ENCODE measurements at places on chromosomes 6 and 20.

GRCh38 chr20:54085910-54086309, 15.5 kb upstream of the BCAS1 start:
- DNase-seq: no peak

DNA sequence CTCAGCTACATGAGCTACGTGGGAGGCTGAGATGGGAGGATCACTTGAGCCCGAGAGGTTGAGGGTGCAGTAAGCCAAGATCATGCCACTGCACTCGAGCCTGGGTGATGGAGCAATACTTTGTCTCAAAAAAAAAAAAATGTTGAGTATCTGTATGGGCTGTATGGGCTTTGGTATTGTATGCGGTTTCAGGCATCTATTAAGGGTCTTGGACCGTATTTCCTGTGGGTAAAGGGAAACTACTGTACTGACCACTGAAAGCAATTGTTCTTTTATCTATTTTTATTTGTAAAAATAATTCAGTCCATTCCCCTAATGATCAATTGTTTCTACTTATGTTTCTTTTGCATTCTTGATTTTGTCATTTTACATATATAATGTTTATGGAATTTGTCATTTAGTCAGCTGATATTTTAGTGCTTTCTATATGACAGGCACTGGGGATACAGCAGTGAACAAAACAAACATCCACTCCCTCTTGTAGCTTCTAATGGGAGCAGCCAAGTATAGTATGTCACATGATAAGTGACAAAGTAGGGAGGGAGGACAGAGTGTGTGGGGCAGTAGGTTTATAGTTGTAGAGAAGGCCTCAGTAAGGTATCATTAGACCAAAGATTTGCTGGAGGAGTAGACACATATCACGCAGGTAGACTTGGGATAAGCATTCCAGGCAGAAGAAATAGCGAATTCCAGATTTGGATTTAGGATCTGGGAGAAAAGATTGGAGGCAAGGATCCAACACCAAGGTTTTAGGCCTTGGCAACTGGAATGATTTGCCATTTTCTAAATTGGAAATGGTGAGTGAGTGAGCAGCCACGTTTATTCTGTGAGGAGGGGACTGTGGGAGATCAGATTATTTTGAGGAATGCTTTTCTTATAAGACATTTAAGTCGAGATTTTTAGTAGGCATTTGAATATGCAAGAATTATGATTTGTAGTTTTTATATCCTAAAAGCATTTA, 6.0 kb downstream of the PCMT1 start:
- no peak for DNase-seq

- DNase-seq: no peak
Measured at GRCh38 chr6:33803571-33804053, at the start of gene MLN. Gene MLN (minus strand): TSS chr6:33804003. CDS start chr6:33801163, 2,840 bp downstream.

- no peak for DNase-seq
Measured at GRCh38 chr6:98635191-98635590, 199.2 kb upstream of the POU3F2 start.

GRCh38 chr6:166318227-166318626, 10.0 kb upstream of the PRR18 start:
- DNase-seq: no peak

GRCh38 chr20:44662261-44662660, 10.8 kb upstream of the ADA start:
- DNase-seq: no peak

GRCh38 chr6:2931970-2932748, 29.1 kb upstream of the SERPINB9 start:
- DNase-seq: peak; percentile 88

DNA sequence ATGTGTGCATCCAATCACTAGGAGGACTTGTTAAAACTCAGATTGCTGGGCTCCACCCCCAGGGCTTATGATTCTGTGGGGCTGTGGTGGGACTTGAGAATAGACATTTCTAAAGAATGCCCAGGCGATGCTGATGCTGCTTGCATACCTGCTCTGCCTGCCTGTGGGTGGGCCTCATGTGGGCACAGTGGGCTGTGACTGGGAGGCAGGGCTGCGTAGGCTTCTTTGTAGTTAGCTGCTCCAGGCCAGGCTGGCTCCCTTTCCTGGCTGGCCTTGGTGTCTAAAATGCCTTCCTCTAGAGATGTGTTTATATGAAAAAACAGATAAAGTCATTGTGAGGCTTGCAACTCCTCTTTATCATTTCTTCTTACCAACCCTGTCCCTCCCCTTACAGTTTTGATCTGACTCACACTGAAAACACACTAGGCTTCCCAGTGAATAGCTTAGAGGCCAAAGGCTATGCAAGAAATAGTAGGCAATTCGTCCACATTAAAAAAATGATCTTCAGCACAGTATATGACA, 495.5 kb upstream of the MAP3K7 start:
- no peak for DNase-seq

DNA sequence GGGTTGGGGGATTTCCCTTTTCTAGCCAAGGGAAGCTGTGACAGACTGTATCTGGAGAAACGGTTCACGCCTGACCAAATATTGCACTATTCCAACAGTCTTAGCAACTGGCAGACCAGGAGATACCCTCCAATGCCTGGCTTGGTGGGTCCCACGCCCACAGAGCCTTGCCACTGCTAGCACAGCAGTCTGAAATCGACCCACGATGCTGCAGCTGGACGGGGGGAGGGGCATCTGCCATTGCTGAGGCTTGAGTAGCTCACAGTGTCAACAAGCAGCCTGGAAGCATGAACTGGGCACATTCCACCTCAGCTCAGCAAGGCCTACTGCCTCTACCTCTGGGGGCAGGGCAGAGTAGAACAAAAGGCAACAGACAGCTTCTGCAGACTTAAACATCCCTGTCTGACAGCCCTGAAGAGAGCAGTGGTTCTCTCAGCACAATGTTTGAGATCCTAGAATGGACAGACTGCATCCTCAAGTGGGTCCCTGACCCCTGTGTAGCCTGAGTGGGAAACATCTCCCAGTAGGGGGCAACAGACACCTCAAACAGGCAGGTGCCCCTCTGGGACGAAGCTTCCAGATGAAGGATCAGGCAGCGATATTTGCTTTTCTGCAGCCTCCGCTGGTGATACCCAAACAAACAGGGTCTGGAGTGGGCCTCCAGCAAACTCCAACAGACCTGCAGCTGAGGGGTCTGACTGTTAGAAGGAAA, 89.9 kb upstream of the ECI2 start:
- DNase-seq: no peak

DNA sequence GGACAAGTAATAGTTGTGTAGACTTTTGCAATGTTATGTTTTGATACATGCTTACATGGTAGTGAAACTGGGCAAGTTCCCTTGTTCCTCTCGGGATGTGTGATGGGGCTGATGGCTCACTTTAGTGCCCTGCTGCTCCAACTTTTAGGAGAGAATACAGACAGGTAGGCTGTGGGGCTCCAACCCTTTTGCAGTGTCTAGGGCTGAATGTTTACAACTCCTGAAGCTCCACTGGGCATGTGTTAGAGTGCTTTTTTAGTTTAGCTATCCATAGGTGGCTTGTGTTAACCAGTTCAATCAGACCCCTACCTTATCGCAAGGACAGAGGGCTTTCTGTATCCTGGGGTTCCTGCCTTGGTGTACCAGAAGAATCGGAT, 33.8 kb downstream of the SERPINB6 start:
- no peak for DNase-seq

DNA sequence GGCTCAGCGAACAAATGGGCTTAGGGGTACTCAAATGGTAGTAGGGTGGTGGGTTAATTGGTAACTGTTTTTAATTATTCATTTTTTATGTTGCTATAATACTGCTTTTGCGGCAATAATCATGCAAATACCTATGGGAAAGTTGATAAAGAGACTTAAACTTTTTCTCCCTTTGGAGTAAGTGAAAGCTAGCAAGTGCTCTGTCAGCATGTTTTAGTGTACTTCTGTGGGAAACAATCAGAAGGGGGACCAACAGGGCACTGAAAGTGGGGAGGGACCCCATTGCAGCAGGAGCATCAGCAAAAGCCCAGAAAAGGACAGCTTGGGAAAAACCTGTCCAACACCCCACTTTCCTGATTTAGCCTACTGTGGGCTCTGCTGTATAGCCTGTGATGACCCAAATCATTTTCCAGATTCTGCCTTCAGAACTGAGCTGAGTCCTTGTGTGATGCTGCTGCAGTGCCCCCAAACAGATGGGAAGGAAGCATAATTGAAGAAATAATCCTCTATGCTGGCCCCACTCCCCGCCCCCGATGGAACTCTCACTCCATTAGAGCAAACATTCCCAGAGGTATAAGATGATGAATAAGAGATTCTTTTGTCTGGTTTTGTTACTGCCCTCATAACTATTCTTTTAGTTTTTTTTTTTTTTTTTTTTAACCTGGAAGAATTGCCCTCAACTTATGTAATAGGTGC, 322.8 kb downstream of the CD83 start:
- DNase-seq: no peak

DNA sequence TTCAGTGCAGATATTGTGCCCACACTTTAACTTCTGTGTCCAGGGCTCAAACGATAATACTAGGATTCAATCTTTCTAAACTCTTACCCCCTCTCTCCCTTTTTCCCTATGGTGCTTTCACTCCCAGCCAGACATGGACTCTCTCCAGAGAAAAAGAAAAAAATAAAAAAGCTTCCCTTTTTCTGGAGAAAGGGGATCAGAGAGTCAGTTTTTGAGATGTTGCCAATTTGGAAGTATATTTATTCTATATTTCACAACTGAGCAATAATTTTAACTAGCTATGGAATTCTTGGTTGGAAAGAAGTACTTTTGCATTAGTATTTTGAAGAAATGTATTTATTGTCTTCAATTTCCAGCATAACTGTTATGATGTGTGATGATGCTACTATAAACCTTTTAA, 72.2 kb upstream of the ZFP64 start:
- no peak for DNase-seq

GRCh38 chr6:54403096-54403495, 94.9 kb downstream of the TINAG start:
- no peak for DNase-seq

- DNase-seq: no peak
Measured at GRCh38 chr20:32675223-32675975, 1.7 kb upstream of the C20orf203 start.

DNA sequence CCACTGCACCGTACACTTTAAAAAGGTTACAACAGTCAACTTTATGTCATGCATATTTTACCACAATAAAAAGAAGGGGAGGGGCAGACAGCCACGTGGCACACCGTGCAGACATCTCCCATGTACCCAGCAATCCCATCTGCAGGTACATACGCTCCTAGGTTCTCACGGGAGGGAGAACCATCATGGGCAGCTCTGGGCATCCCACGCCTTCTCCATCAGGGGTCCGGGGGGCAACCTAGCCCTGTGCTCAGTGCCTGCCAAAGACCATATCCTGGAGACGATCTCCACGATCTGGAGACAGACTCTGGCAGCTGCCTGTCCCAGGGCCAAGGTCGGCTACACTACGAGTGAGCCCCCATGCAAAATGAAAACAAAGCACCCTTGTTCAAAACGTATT, 2.5 kb upstream of the BNIP5 start:
- no peak for DNase-seq

DNA sequence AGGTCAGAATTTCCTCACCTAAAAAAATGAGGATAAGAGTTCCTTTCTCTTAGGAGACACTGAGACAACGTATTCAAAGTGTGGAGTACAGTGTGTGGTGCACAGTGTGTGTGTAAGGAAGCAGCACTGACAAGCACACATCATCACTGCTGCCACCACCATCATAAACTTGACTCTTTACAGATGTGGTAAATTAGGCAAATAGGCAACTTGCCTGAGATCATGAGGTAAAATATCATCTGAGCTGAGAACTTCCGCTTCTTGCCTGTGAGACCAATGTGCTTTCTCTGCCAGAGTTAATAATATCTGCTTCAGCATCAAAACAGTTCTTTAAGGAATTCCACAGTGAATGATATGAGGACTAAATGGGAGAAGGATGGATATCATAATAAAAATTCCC, 52.7 kb downstream of the LYRM4 start:
- no peak for DNase-seq

- DNase-seq: no peak
Measured at GRCh38 chr6:98840996-98841513, 6.7 kb downstream of the POU3F2 start.

DNA sequence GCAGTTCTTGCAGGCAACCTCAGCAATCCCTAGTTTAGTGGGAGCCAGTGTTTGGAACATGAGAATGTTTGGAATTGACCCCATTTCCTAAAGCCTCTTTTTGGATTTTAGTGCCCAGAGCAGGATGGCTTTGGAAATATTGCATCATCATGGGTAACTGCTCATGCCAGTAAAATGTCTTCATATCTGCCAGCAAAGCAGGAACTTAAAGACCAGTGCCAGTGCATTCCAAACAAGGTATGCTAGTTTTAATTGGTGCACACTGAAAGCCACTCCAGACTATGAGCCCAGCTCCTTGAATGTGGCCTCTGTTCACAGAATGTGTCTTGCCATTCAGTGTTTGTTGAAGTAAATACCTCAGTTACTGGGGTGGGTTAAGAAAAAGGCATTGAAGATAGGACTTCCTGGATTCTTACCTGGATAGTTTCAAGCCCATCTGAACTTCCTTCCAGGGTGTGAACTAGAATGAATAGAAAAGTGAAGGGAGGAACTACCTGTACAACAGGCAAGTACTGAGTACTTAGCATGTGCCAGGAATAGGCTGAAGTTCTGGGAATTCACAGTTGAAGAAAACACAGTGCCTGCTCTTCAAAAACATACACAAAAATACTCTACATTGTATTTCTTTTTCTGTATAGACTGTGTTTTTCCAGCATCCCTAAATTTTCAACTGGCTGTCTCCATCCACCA, 70.5 kb downstream of the COL19A1 start:
- DNase-seq: no peak

- DNase-seq: no peak
Measured at GRCh38 chr6:1406306-1407072, 17.1 kb downstream of the FOXF2 start.

GRCh38 chr6:169253337-169254238, at the start of gene THBS2:
Gene THBS2 (minus strand): TSS chr6:169253846. CDS start chr6:169250784, 3,062 bp downstream.
- no peak for DNase-seq

DNA sequence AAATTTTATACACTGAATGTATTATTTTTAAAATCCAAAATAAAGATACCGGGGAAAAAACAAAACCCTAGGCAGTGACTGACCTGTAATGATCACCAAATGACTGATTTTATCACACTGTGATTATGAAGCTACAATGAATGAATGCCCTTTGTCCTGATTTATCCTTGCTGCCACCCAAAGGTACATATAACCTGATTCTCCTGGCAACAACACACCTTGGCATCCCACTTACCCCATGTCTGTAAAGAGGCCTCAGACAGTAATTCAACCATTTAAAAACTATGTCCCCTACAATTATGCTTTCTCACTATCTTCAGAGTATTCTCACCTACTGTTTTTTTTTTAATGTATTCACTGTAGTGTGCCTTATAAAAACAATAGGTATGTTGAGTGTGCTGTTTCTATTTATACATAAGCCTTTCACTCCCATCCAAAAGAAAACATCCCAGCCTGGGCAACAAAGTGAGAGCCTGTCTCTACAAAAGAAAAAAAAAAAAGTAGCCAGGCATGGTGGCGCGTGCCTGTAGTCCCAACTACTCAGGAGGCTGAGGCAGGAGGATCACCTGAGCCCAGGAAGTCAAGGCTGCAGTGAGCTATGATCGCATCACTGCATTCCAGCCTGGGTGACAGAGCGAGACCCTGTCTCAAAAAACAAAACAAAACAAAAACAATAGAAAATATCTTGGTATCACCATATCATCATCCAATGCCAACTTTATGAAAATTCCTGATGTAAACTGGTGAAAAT, 21.7 kb downstream of the B4GALT5 start:
- DNase-seq: no peak
